NT2/D1 (cell line): ENCODE measurements at places on chromosomes 5 and 9.
A peak's percentile ranks its signal among the peaks of the same experiment; 100 is the strongest.

GRCh38 chr9:113654605-113655428, 191.3 kb downstream of the RGS3 start:
- DNase-seq: no peak

GRCh38 chr5:151028717-151029116, 8.3 kb downstream of the GPX3 start:
- DNase-seq: no peak

DNA sequence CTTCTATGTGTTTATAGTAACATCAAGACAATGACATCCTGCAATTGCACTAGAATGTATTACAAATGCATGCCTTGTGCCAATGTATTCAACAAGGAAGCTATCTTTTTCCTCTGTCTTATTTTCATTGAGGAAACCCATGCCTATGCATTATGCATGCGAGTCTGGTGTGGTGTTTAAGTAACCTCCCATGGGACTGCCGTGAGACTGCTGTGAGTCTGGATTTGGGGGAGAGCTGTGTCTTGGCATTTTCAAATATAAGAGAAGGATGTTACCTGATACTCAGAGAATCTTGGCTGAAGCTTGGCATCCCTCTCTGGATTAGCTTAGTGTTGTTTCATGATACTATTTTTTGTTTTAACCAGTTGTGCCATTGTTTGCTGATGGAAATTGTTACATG, 98.3 kb downstream of the F2RL2 start:
- no peak for DNase-seq

DNA sequence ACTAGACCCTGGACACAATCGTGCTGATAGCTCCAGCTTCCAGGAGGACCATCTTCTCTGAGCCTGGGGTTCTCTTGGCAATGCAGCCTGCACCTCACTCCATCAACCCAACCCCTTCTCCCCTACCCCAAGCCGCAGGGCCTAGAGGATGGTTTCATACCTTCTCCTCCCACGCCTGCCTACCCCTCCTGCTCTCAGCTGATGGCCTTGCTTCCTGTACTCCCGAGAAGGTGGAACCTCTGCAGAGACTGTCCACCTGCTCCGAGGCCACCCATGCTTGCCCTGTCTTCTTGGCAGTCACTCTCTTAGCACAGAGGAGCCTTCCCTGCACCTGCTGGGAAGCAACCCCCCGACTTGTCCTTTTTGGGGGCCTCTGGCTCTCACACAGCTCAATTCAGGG, 241.9 kb downstream of the IRX2 start:
- no peak for DNase-seq

DNA sequence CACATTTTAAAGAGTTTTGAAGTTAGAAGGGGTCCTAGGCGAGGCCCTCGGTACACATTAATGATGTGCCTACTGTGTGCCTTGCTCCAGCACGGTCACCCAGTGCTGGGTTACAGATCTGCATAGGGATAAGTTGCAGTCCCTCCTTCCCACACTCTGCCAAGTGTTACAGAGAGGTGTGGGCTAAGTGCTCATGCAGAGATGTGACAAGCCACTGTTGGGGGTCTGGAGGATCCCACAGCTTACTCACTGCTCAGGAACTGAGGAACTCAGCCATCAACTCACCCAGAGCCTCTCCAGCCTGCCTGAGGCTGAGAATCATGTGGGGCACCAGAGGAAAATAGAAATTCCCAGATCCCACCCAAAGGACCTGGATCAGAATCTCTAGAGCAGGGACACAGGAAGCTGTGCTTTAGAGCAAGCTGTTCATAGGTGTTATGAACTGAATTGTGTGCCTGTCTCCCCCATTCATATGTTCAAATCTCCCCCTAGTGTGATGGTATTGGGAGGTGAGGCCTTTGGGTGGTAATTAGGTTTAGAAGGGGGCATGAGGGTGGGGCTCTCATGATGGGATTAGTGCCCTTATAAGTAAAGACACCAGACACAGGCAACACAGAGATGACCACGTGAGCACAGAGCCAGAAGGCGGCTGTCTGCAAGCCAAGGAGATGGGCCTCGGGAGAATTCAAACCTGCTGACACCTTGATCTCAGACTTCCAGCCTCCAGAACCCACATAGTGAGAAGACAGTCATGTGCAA, 164.1 kb downstream of the HSD17B3 start:
- no peak for DNase-seq

DNA sequence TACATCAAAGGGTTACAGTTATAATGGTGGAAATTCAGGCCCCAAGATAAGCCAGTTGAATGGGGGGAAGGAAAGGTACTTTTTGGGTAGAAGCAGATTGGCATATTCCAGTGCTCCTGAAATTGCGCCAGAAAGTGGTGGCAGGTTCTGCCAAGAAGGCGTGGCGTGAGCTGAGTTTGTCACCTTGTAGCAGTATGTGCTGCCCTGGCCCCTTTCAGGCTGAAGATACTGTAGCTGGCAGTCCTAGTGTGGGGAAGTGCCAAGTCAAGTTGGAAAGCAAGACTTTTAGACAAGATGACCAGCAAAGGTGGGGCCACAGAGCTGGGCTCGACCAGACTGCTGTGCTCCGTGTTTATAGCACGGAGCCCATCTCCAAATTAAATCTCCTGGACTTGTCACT, 133.6 kb upstream of the GLRA1 start:
- no peak for DNase-seq

DNA sequence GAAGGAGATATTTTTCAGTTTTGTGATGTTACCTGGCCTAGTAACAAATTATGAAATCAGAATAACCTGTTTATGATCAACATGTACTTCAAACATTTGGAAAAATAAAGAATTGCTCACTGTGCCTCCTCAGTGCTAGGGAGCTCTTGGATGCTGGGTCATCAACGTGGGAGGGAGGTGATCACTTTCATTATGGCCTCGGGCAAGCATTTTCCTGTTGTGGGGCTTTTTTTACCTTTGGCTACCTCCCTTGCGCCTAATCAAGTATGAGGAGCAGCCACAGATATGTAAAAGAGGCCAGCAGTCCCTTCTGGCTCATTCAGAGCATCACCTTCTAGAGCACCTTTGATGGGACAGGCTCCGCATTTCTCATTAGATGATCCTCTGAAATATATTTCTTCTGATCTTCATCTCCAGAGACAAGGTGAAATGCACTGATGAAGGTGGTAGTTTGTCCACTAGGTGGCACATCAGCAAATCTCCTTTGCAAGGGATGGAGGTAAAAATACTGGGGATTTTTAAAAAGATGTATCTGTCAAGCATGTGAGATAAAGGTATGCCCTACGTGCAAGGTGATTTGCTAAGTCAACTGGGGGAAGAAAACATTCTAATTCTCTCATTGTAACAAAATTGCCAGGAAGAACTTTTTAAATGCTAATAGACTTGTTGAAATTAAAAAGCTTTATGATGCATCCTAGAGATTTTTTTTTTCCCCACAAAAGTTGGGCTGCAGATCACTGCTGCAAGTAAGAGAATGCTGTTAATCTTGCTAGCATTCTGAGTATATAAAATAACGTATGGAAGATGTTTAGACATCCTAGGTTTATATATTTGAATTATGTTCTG, 218.2 kb downstream of the MAST4 start:
- peak; percentile 30 for DNase-seq

- peak; percentile 80 for DNase-seq
These were observed at the start of gene TXN for GRCh38 chr9:110256380-110257096. Gene TXN (minus strand): TSS chr9:110256507. CDS start chr9:110256435, 72 bp downstream.

DNA sequence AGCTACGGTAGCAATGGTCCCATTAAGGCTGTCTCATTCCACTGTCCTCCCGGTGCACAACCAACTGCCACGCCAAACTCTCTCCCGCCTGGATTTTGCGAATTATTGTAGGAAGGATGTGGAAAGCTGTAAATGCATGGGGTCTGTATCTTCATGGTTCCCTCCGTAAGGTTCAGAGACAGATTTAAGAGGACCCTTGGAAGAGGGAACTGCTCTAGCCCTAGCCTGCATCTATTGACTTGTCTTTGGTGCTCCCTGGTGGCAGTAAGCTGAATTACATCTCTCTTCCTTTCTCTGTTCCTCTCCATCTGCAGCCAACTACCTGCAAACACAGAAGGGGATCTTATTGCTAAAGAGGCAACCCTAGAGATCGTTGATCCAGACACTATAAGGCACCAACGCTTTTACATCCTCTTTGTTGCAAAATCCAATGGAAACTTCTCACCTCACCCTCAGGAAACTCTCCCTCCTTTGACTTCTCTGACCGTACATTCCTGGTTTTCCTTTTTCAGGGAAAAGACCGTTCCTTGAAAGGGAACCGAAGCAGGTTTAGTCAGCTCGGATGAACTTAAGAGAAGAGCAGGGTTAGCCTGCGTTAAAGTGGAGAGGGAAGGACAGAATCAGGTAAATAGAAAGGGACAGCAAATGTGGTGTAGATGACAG, 11.9 kb downstream of the CAPSL start:
- peak; percentile 22 for DNase-seq

DNA sequence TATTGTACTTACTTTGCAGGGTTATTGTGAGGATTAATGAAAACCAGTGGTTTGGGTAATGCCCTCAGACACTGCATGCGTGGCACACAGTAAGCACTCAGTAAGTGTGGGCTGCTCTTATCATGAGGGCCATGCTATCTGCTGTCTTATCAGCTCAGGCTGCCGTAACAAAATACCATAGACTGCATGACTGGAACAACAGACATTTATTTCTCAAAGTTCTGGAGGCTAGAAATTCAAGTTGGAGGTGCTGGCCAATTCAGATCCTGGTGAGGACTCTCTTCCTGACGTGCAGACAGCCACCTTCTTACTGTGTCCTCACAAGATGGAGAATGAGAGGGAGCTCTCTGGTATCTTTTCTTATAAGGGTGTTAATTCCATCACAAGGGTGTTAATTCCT, 23.9 kb upstream of the SH3PXD2B start:
- no peak for DNase-seq

GRCh38 chr9:90308691-90309090, 333.9 kb downstream of the DIRAS2 start:
- DNase-seq: no peak

GRCh38 chr5:171846323-171846722, 60.7 kb downstream of the SMIM23 start:
- DNase-seq: no peak

DNA sequence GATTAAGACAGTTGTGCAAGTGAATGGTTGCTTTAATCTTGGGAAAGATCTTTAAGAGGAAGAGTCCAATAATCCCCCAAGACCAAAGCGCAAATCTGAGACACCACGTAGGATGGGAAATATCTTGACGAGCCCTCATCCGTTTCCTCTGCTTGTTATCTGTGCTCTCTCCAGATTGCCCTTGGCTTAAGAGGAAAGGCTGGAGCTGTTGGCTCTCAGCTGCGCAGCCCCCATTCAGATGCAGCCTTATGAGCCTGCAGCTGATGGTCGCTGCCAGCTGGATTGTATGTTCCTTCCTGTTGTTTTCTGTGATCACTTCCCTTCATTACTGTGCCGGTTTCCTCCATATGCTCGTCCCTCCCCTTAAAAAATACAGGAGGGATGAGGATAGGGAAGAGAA, 47.7 kb downstream of the PWWP2A start:
- DNase-seq: no peak

DNA sequence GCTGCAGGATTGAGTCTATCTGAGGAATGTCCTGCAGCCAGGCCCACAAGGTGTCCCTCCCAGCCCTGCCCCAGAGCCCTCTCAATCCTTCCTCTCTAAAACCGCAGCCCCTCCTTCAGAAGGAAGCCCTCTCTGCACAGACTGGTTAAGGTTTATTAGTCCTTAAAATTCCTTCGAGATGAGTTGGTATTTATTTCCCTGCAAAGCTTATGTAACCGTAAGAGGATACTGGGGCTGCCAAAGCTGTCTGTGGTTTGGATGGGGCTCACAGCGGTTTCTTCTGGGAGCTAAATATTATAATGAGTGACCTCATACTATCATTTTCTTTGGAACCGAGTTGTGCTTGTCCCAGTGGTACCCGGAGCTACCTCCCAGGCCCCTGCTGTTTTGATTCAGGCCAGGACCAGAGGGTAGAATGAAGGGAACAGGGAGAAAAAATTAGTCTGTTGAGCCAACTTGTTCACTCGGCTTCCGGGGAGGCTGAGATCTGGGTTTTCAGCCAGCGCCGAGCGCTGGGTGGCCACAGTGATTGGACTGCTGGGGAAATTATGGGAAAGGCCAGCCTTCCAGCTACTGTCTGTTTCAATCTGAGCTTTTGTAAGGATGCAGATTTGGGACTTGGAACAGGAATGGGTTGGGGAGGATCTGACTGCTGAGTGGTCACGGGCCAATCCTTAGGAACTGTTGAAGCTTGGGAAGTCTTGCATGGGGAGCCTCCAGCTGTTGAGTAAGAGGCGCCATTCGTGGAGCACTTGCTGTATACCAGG, 107.5 kb downstream of the NDFIP1 start:
- DNase-seq: no peak

DNA sequence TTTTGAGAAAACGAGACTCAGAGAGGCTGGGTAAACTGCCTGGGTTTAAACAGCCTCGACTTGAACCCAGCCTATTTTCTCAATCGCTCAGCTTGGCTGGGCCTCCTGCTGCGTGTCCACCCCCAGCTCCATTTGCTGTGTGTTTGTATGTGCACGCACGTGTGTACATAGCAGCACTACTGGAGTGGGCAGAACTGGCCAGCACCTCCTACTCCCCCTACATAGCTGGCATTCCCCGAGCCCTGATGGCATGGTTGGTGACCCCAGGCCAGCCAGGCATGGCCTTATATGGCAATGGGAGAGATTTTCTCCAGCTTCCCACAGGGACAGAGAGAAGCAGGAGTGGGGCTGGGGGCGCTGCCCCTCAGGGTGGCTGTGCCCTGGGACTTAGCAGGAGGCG, 4.1 kb downstream of the AIF1L start:
- DNase-seq: no peak

GRCh38 chr9:72755836-72756235, 197.0 kb downstream of the ALDH1A1 start:
- DNase-seq: no peak

- DNase-seq: no peak
These were observed 196.5 kb upstream of the TBCA start for GRCh38 chr5:77972469-77973252.

DNA sequence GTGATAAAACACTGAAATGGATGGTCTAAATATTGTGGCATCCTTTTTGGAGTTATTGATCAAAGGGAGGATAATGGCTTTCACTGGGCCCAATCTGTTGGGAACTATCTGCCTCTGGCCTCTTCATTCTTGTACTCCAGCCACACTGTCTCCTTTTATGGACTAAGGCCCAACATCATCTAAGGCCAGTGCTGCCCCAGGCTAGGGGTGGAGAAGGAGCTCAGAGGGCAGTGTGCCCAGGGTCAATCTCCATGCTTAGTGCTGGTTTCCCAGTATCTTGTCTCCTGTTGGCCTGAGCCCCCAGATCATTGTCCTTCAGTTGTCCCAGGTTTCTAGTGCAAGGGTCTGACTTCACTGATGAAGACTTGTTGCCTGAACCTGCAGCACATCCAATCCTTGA, 26.4 kb upstream of the JMY start:
- no peak for DNase-seq

DNA sequence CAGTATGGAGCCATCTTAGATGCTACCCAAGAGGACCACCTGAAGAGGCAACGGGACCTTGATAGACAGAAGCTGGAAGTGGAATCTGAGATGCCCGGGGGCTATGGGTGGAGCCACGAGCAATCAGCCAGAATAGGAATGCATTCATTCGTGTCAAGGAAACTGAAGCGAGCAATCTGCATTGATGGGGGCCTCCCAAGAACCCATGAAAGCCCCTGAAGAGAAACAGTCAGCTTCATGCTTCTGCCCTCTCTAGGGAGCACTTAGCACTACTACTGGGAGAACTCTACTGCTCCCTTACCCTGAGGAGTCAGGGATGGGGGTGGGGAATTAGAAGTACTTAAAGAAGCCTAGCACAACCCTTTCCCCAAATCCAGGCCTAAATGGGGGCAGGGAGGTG, 51.9 kb upstream of the TCERG1 start:
- DNase-seq: no peak

- no peak for DNase-seq
These were observed 64.3 kb upstream of the NAA35 start for GRCh38 chr9:85876628-85877027.

- DNase-seq: no peak
These were observed 84.2 kb downstream of the CAVIN4 start for GRCh38 chr9:100662122-100662521.
